ENCODE measurements at places on chromosomes 5 and 9.
A peak's percentile ranks its signal among the peaks of the same experiment; 100 is the strongest.

GRCh38 chr9:81289622-81290021 is 399.7 kb downstream of the TLE1 start:
- DNase-seq = no peak

DNA sequence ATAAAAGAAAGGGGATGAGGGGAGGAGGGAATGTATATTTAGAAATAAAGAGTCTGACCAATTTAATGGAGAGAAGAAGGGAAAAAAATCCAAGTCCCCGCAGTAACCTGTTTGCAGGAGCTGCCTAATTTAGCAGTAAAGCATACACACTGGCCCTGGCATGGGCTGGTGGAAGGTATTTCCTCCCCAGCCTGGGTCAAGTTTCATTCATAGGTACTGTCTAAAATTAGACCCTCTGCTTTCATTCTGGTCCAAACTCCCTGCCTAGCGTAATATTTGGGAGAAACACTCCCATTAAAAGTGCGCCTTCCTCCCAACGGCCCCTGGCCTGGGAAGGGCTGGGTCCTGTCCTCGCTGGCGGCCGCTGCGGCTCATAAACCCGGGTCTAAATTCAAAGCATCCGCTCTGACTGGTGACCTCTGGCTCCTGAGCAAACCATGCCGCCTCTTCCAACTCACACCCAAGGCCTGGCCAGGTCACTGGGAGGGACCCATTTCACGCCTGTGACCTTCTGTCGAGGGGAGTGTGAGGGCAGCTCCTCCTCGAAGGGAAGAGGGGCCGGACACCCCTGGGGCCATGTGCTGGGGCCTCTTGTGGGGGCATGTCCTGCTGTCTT is 123.2 kb downstream of the FGF18 start:
- no peak for DNase-seq

GRCh38 chr5:67030289-67031056 is 166.1 kb downstream of the CD180 start:
- DNase-seq = no peak

DNA sequence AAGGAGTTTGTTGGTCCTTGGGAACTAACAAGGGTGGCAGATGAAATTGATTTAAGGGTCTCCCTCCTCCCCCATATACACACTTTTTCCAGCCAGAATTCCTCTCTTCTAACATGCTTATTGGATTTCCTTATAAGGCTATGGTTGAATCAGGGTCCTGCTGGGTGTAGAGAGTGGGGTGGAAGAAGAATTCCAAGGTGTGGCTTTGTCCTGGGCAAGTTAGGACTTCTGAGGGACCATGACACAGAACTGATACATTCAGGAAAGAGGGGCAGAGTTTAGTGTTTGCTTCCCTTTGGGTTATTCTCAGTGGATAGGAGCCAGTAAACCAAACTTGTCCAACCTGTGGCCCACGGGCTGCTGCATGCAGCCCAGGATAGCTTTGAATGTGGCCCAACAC is 116.5 kb downstream of the SNX18 start:
- DNase-seq = no peak

DNA sequence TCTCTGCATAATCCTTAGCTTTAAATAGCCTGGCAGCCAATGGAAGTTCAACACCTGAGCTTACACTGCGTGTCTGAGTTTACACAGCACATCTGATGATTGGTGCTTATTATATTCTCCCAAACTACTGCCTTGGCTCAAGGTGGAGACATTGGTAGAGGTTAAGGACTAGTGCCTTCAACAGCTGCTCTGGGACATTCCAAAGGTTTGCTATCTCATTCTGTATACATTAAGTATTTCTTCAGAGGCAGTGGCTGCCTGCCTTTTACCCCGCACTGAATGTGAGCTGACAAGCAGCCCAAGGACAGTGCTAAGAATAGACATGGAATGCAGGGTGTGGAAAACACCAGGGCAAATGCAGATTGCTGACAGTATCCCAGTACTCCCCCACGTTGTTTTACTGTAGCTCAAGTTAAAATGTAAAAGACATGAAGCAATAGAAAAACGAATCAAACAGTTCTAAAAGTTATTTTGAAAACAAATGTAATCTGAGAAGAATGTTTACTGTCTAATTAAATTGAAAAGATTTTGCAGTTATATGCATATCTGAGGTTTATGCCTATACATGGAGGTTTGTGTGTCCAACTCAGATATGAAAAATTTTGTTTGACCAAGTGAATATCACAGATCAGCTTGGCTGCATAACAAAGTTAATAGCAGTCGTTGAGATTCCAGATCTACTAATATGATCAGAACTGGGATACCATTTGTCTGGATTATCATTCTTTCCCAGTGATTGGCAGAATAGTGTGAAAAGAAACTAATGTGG is 1.8 kb downstream of the HSPB3 start:
- peak; percentile 84 for DNase-seq

- DNase-seq = peak; percentile 82
Measured at GRCh38 chr5:112551419-112552032, 132.4 kb upstream of the EPB41L4A start.

DNA sequence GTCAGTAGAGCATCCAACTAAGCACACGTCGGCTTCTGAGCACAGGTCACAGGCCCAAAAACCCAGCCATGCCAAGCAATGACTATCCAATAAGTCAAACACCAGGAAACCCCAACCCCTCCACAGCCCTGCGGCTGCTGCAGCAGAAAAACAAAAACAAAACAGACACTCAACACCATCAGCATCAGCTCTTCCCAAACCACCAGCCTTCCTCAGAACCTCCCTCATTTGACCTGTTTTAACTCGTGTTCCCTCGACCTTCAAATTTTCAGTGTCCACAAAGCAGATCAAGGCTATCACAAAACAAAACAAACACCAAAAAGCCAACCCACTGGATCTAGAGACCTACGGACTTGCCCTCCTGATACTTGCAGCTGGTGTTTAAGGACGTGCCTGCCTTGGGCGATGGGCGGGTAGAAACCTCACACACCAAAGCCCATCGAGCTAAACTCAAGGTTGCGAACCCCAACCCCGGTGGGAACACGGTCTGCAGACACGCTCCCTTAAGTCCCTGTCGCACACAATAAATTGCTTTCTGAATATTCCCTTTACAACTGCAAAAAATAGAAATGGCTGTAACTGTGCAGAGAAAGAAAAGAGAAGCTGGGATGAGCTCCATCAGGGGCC is 247.1 kb upstream of the ANKRD55 start:
- DNase-seq = no peak

DNA sequence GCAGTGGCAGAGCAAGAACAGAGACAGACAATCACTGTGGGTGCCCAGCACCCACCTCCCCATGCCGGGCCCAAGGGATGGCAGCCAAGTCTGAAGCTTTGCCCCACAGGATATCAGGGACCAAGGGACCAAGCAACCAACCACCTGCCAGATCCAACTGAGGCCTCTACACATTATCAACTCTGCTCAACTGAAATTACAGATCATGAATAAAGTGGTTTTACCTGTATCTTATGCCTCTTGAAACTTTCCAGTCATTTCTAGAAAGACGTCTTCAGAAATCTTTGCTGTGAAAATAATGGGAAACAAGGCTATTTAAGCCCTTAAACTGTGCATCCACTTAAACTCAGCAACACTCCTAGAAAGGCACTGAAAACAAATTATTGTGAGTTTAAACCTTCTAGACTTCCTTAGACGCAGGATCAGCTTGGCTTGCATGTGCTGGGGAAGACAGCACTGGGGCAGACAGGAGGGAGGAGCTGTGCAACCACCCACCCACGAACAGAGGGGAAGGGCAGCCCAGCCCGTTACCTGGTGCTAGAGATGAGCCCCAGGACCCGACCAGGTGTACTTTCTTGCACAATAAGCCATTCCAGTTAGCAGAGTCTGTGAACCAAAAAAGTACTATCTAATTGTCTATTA is 80.0 kb downstream of the SEMA4D start:
- DNase-seq = no peak

DNA sequence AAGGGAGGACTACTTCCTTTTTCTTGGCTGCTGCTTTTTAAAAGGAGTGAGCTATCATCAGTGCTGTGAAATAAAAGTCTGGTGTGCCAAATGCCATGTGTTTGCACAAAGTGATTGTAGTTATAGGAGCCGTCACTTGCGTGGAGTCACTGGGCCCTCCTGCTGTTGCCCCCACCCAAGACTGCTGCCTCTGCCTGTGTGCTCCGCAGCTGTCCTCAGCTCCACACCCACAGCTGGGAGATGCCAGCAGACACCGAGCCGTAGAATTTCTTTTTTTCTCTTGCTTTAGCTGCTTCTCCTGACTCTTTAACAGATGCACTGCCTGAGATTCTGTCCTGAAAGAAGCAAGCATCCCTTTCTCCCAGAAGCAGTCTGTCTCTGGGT is 9.8 kb upstream of the GLE1 start:
- DNase-seq = no peak

- DNase-seq = no peak
Measured at GRCh38 chr9:127826253-127826913, 23.7 kb downstream of the FPGS start.

GRCh38 chr5:125746917-125747316 is 676.3 kb upstream of the GRAMD2B start:
- no peak for DNase-seq

DNA sequence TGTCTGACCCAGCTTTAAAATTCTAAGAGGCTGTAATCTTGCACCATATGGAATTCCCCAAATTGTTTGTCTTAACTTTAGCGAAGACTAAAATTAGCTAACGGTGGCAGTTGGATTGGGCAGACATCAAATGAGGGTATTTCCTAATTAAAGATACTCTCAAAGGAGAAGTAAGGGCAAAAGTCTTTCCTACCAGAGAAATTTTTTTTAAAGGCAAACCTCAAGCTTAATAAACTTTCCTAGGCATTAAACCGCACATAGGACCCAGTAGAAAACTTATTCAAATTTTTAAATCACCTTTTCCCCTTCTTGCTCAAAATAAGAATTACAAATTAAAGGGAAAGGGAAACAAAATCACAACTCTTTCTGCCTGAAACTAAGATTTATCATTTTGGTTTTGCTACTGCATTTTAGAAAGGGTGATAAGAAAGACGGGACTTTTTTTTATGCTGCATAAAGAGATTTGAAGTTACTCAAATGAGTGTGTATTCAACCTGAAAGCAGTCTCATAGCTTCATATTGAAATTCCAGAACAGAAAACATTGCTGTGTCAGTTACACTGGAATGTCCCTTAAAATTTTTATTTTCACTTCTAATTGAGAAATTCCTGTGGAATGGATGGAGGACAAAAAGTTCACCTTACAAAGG is 189.1 kb upstream of the PTGER4 start:
- DNase-seq = no peak

GRCh38 chr5:32475334-32476097 is 31.0 kb upstream of the ZFR start:
- DNase-seq = no peak

DNA sequence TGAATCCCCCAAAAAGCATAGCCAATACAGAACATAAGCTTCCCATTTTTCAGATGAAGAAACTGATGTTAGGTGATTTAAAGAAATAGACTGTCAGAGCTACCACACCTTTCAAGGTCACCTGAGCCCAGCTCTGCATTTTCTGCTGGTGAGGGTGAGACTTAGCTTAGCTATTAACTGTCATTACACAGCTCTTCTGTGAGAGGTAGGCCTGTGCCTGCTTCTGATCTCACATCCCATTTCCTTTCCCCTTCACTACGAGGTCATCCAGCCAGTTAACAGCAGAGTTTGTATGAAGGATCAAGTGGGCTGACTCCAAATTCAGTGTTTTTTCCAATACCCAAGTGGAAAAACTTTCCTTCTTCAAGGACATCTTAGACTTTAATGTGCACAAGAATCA is 528.6 kb upstream of the CLINT1 start:
- no peak for DNase-seq

GRCh38 chr5:139592289-139592688 is 31.1 kb downstream of the UBE2D2 start:
- DNase-seq = no peak

DNA sequence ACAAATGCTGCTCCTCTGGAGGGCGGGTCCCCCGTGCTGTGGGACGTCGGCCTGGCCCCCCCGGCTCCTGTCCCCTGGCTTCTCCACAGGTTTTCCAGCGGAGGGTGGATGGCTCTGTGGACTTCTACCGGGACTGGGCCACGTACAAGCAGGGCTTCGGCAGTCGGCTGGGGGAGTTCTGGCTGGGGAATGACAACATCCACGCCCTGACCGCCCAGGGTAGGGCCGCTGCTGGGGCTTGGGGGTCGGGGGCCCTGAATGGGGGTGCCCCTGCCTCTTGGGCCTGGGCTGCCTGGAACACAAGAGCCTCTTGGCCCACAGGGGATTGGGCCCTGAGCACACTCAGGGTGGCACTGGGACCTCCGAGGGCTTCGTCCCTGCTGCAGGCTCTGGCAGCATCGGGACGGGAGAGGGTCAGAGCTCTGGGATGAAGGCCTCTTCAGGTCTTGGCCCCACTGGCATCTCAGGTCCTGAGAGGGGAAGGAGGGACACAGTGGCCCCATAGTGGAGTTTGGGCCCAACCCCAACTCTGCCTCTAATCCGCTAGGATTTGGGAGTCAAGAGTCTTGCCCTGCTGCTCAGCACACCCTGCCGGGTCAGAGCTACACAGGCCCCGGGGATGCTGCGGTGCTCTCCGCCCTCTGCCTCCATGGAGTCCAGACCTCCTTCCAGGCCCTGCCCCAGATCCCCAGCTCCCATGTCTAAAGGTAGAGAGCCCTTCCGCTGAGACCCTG is 5.2 kb downstream of the FCN2 start:
- no peak for DNase-seq

- DNase-seq = peak; percentile 17
Measured at GRCh38 chr9:111348821-111349271, 18.8 kb upstream of the OR2K2 start.

- DNase-seq = no peak
Measured at GRCh38 chr5:54453046-54453445, 2.5 kb upstream of the HSPB3 start.

- DNase-seq = no peak
Measured at GRCh38 chr5:107040907-107041306, 629.8 kb downstream of the EFNA5 start.

DNA sequence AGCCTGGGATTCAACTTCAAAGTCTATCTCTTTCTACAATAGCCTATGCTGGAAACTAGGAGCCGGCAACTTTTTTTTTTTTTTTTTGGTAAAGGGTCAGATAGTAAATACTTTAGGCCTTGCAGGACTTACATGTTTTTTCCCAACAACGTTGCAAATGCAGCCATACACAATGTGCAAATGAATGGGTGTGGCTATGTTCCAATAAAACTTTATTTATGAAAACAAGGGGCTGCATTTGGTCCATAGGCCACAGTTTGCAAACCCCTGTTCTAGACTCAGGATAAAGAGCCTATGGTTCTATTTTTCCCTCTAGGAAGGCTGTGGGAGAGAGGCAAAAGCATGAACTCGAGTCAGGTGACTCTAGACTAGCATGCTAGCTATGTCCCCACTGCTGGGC is 189.1 kb downstream of the GABBR2 start:
- no peak for DNase-seq

DNA sequence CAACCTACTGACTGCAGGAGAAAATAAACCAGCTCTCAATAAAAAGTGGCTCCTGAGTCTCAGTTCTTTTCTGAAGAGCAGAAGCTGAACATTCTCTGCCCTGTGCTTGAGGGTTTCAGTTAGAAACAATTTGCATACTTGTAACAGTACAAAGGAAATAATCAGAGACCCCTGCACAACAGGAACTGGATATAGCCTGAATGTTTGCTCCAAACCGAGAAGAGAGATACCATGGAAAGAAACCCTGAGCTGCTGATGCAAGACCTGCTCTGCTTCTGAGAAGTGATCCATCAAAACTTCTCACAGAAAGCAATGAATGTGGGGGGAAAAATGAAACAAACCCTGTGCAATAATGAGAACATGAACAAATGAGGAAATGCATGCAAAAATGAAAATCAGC is 592.9 kb downstream of the SEMA5A start:
- peak; percentile 6 for DNase-seq

Data from fibroblast of the aortic adventitia (primary cell).